Right atrium auricular region (tissue), 2 donors: ENCODE measurements at places on chromosomes 1 and 21. TPM values are rescaled to one million over a fixed set of nuclear protein-coding genes. Genes with fewer than 3 reads are reported as not detected.

FMO2 gene
- total RNA-seq: 28.4 TPM

- no peaks in the 10 kb centered on the region for H3K4me1 ChIP-seq
- no peaks in the 10 kb centered on the region for H3K36me3 ChIP-seq
- no peak overlapping the region for H3K4me3 ChIP-seq
These were observed 33.2 kb upstream of the RUNX3 start for GRCh38 chr1:24963099-24963872.

CHI3L2 gene
- total RNA-seq: 9.9 TPM

GRCh38 chr1:37476460-37477197 lies 2.2 kb downstream of the ZC3H12A start:
- H3K4me3 ChIP-seq: peak overlapping the region; percentile 89
- peak; percentile 93 for DNase-seq
- H3K27ac ChIP-seq: peak overlapping the region; percentile 94
- peaks cover 80% of the 10 kb centered on the region for H3K4me1 ChIP-seq
